ENCODE measurements at places on chromosomes 13 and 19.
A peak's percentile ranks its signal among the peaks of the same experiment; 100 is the strongest.

DNA sequence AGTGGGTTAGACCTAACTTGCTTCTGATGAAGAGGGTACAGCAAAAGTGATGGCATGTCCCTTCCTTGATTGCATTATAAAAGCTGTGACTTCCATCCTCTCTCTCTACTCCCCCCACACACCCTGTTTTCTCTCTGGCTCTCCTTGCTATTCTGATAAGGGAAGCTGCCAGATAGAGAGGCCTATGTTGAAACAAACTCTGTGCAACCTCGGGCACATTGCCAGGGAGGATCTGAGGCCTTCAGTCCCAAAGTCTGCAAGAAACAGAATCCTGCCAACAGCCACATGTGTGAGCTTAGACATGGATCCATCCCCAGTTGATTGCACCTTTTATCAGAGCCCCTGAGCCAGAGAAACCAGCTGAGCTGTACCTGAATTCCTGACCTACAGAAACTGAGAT lies 44.8 kb upstream of the ARGLU1 start:
- DNase-seq, result peak; percentile 26

DNA sequence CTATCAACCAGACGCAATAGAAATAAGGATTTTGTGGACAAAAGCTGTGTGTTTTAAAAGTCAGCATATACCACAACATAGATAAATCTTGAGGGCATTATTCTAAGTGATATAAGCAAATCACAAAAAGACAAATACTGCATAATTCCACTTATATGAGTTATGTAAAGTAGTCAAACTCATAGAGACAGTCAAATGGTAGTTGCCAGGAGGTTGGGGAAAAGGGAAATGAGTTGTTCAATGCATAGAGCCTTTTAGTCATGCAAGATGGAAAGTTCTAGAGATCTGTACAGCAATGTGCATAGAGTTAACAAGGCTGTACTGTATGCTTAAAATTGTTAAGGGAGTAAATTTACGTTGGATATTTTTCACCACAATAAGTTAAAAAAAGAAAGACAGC lies 244.7 kb downstream of the DCT start:
- no peak for DNase-seq

GRCh38 chr13:22883956-22884355 lies 296.8 kb upstream of the SGCG start:
- DNase-seq, result no peak

GRCh38 chr19:16363133-16363851 lies 38.7 kb downstream of the KLF2 start:
- no peak for DNase-seq

GRCh38 chr19:53076984-53077383 lies 26.2 kb downstream of the ZNF160 start:
- peak; percentile 20 for DNase-seq

DNA sequence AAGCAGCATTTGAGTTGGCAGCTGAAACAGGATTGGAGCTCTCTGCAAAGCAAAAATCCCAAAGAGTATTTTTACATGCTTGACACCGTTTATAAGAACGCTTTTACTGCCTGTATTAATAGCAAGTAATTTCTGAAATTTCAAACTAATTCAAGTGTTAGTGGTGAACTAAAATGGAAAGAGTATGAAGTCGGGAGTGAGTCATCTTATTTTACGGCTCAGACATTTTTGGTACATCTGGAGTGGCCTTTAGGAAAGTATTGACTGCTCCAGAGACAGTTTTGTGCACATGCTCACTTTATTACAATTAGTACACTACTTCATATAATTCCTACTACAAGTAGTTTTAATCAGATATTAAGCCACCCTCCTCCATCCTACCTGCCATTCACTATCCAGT lies 167.4 kb downstream of the SLITRK6 start:
- DNase-seq, result no peak

DNA sequence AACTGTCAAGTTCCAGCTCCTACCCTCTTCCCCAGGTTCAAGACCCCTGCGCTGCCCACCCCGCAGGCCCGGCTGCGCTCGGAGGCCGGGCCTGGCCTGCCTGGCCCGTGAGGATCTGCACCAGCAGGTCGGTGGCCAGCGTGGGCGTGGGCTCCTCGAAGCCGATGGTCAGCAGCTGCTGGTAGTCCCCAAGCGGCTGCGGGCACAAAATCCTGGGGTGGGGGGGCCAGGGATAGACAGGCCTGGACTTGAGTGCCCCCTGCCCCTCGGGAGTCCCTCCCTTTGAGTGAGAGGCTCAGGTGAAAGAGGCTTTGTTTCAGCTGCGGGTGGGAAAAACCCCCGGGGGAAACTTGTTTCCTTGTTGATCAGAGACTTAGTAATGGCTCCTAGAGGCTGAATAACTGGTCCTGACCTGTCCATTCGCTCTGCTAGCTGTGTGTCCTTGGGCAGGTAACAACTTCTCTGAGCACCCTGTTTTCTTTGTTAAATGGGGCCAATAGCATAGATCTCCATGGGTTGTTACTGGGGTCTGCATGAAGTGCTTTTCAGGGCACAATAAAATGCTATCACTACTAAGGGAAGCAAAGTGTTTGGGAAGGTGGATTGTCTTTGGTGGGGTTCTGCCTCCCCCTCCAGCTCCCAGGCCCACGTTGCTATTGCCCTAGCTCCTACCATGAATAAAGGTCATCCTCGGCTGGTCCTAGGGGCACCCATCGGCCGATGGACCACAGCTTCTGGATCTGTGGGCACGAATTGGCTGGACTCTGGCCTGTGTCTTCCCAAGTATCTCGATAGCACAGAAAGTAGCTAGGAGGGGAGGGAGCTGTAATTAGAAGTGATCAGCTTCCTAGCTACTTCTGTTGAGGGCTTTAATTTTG lies 3.5 kb downstream of the C19orf67 start:
- DNase-seq, result no peak

GRCh38 chr13:50793026-50793425 lies 50.5 kb downstream of the DLEU7 start:
- no peak for DNase-seq

DNA sequence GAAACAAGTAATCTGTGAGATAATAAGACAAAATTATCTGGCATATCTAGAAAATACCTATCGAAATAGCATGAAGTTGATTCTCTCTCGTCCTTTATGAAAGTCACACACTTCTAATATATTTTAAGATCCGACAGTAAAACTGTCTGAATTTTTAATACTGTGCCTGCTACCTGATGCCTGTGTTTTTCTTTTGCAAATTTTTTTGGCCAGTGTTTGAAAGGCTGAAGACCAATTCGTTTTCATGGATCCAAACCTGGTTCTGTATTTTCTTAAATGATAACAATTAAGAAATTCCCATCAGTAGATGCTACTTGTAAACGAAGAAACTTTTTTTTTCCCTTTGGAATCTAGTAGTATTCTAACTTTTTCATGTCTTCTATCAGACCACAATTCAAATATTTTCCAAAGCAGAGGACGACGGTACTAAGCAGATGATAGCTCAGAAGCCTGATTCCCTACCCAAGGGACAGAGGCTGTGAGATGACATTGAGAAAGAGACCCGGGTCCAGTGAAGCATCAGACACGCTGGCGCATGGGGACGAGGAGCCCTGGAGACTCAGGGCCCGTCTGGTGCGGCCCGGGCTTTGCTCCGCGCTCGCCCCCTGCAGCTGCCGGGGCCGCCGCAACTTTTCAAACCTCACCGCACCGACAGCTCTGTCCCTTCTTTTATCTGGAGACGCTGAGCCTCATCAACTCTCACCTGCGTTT lies 49.5 kb upstream of the PABPC3 start:
- DNase-seq, result no peak

GRCh38 chr13:113845723-113846635 lies 17.9 kb downstream of the GAS6 start:
- no peak for DNase-seq

GRCh38 chr13:95117092-95117491 lies 184.2 kb downstream of the ABCC4 start:
- no peak for DNase-seq

DNA sequence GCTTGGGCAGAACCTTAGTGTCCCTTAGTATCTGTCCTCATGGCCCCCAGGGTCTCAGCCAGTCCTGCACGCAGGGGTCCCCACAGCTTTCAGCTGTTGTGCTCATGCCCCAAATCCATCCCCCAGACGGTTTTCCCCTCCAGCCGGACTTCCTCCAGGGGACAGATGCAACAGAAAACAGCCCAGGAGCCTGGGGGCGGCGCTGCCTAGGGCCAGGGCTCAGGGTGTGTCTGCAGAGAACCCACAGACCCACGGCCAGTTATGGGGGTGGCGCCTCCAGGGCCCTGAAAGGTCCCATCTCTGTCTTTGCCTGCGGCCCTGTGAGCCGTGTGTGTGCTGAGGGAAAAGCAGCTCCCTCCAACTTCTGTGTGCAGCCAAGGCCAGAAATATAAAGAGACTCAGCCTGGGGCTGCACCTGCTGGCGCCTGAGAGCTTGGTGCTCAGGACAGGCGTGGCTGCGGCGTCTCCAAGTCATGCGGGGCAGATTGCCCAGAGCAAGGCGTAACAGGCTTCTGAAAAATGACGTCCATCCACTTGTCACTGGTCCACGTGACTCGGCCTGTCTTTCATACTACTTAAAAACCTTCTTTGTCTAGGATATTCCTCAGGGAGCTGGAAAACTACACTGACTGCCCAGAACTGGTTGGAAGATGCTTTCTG lies 22.1 kb upstream of the F7 start:
- DNase-seq, result no peak

GRCh38 chr13:39244561-39245230 lies 206.4 kb downstream of the NHLRC3 start:
- no peak for DNase-seq

GRCh38 chr19:48842789-48843162 lies 6.5 kb upstream of the HSD17B14 start:
- DNase-seq, result peak; percentile 30

- peak; percentile 49 for DNase-seq
These were observed at the start of gene ZFP30 for GRCh38 chr19:37655301-37655688. Gene ZFP30 (minus strand): TSS chr19:37655465. CDS start chr19:37647822, 7,643 bp downstream.

- no peak for DNase-seq
These were observed 435.8 kb downstream of the HS6ST3 start for GRCh38 chr13:96525715-96526114.

DNA sequence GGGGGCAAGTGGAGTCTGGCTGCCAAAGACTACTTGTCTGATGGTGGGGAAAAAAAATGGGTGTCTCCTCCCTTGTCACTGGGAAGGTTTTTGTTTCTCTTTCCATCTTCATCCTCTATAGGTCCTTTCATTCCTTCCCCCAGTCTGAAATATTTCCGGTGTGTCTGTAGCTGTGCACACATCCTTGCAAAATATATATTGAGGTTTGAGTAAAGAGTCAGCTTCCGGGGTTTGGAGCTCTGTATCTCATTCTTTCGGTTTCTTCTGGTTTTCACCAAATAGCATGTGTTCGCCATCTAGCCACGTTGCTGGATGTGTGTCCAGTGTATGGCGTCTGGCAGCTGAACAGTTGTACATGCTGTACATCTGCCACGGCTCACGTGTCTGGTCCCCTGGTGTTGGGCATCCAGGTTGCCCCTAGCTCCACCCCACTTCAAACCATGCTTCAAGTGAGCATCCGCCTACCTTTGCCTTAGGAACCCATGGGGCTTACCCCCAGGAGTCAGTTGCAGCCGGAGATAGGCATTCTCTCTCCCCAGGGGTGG lies 142.2 kb downstream of the SIPA1L3 start:
- DNase-seq, result peak; percentile 89

DNA sequence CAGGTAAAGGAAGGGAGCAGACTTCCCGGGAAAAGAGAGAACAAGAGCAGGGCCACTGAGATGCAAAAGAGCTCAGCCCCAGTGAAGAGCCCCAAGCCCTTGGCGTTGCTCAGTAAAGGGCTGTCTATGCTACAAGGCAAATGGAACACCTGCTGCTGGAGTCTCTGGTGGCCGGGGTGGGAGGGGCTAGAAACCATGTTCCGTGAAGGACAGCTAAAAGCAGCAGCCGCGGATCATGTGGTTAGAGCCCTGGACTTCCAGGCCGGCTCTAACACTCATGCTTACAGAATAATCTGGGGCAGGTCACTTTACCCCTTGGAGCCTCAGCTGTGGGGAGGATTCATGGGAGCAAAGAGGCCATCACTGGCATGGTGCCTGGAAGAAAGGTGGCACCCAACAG lies 17.8 kb downstream of the POU2F2 start:
- DNase-seq, result no peak

DNA sequence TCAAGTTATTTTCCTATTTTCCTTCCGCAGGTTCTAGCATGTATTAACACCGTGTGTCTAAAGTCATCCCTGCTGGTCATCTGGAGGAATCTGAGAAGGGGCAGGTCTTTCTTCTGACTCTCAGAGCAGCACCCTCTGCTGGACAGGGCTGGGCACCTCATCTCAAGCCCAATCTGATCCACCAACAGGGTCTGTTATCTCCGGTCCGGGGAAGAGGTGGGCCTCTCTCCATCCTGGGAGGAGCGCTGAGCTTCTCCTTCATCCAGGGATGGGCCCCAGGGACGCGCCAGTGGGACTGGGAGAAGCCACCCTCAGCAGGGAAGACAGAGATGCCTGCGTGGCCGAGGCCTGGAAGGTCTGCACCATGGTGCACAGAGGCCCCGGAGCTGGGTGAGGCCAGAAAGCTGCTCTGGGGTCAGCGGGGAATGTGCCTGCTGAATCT lies 26.0 kb upstream of the ZNF331 start:
- peak; percentile 63 for DNase-seq

GRCh38 chr13:28545583-28546333 lies 50.8 kb upstream of the FLT1 start:
- no peak for DNase-seq

GRCh38 chr13:31846961-31847752 lies 107.8 kb downstream of the RXFP2 start:
- DNase-seq, result no peak

DNA sequence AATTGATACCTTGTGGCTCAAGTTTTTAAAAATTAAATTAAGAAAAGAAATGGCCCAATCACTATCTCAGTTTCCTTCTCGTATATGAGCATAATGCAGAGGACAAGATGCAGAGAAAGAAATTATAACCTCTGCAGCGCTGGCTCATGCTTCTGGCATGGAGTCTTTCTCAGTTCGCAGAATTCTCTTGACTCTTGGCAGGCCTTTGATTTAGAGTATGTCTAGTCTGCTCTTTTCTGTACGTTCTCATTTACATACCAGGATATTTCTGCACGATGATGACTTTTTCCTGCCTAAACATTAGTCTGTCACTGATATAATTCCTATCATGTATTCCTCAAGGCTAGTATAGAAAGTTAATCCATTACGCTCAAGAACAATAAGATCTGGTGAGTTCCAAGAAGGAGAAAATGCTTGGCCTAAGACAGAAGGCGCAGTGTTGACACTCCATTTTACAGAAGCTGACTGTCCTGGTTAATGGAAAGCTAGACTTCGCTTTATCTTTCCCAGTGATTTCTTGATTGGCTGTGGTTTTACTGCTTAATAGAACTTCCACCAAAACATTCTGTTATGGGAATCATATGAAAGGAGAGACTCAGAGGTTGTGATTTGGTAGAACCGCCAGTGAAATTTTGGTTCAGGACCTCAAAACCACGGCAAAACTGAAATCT lies 1.7 kb upstream of the SMAD9 start:
- DNase-seq, result no peak

DNA sequence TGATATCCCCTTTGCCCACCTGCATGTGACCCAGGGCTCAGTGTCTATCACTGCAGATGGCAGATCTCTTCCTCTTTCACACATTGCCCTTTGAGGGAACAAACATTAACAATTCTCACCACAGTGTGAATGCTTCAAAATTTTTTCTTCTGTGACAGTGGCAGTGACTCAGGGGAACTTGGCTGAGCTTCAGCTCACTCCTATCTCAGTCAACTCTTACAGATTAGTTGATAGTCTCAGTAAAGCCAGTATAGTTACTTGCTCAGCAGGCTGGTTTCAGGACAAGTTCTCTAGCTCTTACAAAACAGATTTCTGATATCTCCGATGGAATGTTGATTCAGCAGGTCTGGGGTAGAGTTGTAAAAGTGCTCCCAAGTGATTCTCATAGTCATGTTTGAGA lies 166.9 kb downstream of the DLEU7 start:
- DNase-seq, result no peak
